ENCODE measurements at places on chromosomes 5 and 9. TPM values are rescaled to one million over a fixed set of nuclear protein-coding genes. Genes with fewer than 3 reads are reported as not detected.

The SCGB3A1 gene
- not detected for total RNA-seq

The FOXD4L3 gene
- total RNA-seq = 1.6 TPM

The ZNF300 gene
- 2.9 TPM for total RNA-seq

The PRRX2 gene
- not detected for total RNA-seq

The EFNA5 gene
- 44.3 TPM for total RNA-seq

The OR2V1 gene
- total RNA-seq = not detected

The ENC1 gene
- 822 TPM for total RNA-seq

The OBP2B gene
- not detected for total RNA-seq

The MARCOL gene
- total RNA-seq = not detected

The CATSPER3 gene
- total RNA-seq = 2.5 TPM

Data from dorsolateral prefrontal cortex (tissue), 122 donors.